Stimulated activated CD4-positive, alpha-beta T cell treated with anti-CD3 and anti-CD28 coated beads, Interleukin-2, amount 100 ng/mL, for 24 hours (primary cell): ENCODE measurements at places on chromosomes 16 and 17.
A peak's percentile ranks its signal among the peaks of the same experiment; 100 is the strongest.

DNA sequence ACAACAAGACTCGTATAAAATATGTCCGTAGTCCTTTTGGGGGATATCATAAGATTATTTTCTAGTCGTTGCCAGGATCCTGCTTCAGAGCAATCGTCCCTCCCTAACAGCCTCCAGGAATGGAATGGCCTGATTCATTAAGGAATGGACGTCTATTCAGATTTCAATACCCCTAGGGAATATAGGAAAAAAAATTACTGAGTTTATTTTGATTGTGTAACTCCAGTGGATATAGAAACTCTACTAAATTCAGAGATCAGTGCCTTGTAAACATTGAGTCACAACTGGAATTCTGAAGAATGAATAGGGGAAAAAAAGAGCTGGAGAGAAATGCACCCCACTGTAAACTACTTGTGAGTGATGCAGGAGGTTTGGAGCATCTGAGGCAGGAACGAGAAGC is 1171.5 kb upstream of the GOT2 start:
- no peak for DNase-seq

DNA sequence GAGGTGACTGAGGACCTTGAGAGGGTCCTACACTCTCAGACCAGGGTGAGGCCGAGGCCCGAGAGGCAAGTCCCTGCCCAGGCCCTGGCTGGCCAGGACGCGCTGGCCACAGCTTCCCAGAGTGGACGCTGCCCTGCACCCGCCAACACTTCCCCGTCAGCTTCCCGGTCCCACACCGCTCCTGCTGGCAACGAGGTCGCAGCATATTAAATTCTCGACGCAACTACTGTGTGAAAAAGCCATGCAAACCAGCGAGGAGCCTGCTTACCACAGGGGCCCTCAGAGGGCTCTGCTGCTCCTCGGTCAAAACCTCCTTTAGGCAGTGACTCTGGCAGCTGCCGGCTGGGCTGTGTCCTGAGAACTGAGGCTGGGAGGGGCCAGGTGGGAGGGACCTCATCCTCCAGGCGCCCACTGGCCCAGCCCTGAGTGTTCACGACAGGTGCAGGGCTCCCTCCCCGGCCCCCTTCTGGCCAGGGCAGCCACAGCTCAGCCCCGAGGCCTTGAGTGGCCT is 2.1 kb upstream of the TEX19 start:
- no peak for DNase-seq

DNA sequence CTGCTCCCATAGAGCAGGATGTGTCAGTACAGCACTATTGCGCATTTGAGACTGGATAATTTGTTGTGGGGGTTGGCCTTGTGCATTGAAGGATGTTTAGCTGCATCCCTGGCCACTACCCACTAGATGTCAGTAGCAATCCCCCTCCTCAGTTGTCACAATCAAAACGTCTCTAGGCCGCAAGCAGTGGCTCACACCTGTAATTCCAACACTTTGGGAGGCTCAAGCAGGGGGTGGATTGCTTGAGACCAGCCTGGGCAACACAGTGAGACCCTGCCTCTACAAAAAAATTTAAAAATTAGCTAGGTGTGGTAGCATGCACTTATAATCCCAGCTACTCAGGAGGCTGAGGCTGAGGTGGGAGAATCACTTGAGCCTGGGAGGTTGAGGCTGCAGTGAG is 48.4 kb downstream of the CENPV start:
- no peak for DNase-seq

- DNase-seq = no peak
Measured at GRCh38 chr17:51029568-51030463, 90.9 kb downstream of the SPAG9 start.

DNA sequence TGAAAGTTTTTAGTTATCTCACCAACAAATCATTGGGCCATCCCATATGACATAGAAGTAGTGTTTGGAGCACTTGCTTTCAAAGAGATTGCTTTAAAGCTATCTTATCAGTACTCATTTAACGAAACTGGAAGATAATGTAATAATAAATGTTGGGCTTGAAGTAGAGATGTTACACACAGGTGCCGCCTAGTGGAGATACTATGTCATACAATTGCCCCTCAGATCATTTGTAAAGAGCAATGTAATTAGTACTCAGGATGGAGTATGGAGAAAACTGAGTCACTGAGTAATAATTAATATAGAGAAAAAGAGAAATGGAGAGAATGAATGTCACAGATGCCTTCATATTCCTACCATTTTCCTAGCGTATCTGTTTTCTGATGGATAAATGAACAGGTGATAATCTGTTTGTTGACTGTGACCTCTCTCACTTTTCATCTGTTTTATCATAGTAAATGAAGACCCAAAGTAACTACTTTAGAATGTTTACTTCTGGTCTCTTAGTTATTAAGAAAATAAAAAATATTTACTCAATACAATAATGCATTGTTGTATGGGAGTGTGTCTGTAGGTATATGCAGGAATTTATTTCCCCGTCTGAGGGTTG is 80.4 kb downstream of the EFCAB5 start:
- DNase-seq = peak; percentile 28

DNA sequence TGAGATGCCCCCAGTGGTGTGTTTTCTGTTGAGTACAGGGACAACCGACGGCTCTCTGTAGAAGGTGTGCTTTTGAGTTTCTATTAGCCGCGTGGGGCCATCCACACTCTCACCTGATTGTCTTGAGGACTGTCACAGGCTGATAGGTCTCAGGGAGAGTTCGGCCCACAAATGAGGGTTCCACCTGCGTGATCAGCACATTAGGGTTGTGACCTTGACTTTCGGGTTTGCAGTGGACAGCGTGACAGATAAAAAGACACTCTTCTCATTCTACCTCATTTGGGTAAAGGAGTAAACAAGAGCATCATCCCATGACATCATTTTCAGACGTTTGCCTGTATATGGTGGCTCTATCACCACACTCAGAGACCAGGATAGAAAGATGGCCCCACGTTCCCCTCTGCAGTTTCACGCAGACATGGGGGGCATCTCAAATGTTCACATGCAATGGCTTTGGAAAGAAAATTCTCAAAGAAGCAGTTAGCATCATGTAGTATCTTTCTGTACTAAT is 74.3 kb upstream of the MRTFB start:
- no peak for DNase-seq

- no peak for DNase-seq
Measured at GRCh38 chr16:89065458-89065822, 28.2 kb upstream of the ACSF3 start.

- no peak for DNase-seq
Measured at GRCh38 chr17:1803280-1803679, 26.4 kb downstream of the SMYD4 start.

GRCh38 chr17:56774650-56775049 is 59.1 kb downstream of the C17orf67 start:
- DNase-seq = no peak

- no peak for DNase-seq
Measured at GRCh38 chr17:44952946-44953475, 5.4 kb upstream of the KIF18B start.

GRCh38 chr17:64574646-64575045 is 67.9 kb downstream of the CEP95 start:
- no peak for DNase-seq

DNA sequence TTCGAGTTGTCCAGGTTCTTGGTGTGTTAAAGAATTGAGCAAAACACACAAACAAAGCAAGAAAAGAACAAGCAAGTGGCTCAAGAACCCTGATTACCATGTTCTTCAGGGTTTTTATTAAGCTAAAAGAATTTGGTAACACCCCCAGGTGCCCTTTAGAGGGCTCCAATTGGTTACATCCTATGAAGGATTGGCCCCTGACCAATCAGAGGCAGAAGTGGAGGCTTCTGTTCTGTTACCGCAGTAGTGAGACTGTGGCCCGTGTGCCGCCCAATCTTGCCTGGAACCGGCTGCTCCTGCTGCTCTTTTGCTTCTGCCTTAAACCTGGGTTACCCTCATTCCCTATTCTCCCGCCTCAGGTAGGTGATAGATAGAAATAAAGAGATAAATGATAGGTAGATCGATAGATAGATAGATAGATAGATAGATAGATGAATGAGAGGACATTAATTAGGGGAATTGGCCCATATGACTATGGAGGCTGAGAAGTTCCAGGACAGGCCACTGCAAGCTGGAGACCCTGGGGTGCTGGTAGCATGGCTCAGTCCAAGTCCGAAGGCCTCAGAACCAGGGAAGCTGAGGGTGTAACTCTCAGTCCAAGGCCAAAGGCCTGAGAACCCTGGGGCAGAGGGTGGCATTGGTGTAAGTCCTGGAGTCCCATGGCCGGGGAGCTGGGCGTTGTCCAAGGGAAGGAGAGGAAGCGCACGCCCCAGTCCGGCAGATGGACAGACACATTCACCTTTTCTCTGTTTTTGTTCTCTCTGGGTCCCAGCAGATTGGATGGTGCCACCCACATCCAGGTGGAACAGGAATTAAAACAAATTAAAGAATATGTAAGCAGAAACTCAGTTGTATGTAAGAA is 3.5 kb upstream of the CA5A start:
- DNase-seq = no peak

DNA sequence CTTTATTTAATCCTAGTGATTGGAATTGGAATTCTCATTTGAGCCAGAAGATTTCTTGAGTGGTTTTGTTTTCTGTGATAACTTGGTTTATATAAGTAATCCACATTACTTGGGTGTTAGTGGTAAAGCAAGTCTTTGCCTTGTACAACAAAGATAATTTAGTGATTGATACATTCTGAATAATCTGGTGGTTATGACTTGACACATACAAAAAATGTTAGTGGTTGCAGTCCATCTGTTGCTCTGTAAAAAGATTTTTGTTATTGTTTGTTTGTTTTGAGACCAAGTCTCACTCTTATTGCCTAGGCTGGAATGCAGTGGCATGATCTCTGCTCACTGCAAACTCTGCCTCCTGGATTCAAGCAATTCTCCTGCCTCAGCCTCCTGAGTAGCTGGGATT is 13.2 kb downstream of the OMG start:
- DNase-seq = no peak

DNA sequence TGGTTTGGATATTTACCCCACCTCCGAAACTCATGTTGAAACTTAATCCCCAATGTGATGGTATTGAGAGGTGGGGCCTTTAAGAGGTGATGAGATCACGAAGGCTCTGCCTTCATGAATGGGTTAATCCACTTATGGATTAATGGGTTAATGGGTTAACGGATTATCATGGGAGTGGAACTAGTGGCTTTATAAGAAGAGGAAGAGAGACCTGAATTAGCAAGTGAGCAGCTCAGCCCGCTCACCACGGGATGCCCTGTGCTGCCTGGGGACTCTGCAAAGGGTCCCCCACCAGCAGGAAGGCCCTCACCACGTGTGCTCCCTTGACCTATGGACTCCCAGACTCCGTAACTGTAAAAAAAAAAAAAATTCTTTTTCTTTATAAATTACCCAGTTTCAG is 16.5 kb upstream of the GPRC5B start:
- DNase-seq = no peak

GRCh38 chr17:9356488-9356911 is 219.1 kb downstream of the STX8 start:
- no peak for DNase-seq

DNA sequence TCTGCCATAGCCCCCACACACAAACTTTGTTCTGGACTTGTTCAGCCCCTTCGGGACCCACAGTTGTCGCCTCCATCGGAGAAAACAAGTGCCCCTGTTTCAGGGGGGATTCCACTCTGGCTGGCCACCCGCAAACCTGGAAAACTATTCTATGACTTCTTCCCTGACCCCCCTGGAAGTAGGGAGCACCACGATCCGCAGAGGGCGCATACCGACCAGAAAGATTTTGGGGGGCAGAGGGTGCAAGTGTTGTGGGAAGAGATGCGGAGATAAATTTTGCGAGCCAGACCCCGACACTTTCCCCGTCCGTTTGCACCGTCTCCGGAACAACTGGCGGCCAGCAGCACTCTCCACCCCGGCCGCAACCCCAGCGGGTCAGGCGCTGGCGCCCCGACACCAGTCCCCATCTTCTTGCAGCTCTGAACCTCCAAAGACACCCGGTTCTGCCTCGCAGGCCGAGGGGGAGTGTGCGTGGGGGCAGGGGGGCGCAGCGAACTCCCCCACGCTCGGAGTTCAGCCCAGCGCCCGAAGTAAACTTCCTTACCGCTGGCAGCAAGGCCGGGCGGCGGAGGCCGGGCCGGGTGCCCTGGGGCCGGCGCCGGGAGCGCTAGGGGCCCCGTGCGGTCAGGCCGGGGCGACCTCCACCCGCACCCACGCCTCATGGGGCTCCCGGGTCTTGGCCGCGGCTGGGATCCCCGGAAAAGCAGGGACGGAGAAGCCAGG is 744 bp downstream of the SALL1 start:
- no peak for DNase-seq

GRCh38 chr16:66603537-66604375 is 748 bp upstream of the CMTM3 start:
- DNase-seq = peak; percentile 67

GRCh38 chr17:10088444-10088843 is 110.0 kb downstream of the GAS7 start:
- no peak for DNase-seq

- DNase-seq = peak; percentile 94
Measured at GRCh38 chr16:57447186-57447962, at the start of the genes CIAPIN1 and COQ9. Gene CIAPIN1, minus strand, starts transcription at chr16:57447385. Its CDS starts 6,457 bp downstream, at chr16:57440928. Gene COQ9, plus strand, starts transcription at chr16:57447479. Its CDS starts 27 bp downstream, at chr16:57447506.

GRCh38 chr17:56985371-56986162 is 7.6 kb downstream of the SCPEP1 start:
- no peak for DNase-seq

- no peak for DNase-seq
Measured at GRCh38 chr16:84397090-84397489, 28.8 kb downstream of the ATP2C2 start.

GRCh38 chr16:68446681-68447652 is 1.3 kb downstream of the SMPD3 start:
- no peak for DNase-seq

DNA sequence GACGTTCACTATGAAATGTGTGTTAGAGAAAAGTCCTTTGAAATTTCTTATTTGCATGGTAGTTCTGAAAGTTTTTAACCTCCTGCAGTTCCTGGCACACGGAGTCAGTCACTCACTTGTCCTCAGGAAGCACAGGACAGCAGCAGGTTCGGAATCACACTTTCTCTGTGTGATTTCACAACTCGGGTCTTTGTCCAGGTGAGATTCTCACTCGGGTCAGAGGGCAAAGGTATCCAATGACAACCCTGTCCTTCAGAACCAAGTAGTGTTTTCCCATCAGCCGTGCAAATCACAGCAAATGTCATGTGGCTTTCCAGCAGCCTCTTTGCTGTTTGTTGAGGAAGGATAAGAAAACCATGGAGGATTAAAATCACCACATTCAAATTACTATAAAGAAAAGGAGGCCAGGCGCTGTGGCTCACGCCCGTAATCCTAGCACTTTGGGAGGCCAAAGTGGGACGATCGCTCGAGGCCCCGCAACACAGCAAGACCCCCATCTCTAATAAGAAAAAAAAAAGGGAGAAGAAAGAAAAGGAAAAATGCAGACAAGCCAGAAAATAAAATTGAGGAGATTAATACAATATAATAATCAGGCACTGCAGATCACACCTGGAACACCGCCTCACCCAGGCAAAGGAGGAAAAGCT is 22.0 kb downstream of the ADCY9 start:
- DNase-seq = no peak

GRCh38 chr17:383771-384621 is 31.4 kb upstream of the RPH3AL start:
- DNase-seq = no peak

DNA sequence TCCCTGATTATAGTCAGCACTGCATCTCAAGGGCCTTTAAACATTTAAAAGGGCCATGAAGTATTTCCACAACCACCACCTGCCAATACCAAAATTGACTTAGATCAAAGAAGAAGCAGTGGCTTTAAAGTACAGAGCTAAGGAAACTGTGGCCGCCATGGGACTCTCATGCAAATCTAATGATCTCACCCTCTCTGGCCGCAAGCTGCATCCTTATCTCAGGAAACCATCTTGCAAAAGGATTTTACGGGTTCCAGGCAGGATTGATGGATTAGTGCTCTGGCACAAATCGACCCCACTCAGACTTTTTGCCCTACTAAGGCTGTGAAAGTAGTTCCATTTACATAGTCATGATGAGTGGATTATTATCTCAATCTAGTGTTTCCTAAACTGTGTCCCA is 22.6 kb downstream of the CDRT4 start:
- no peak for DNase-seq
